Activated naive CD8-positive, alpha-beta T cell treated with anti-CD3 and anti-CD28 coated beads for 36 hours (primary cell): ENCODE measurements at places on chromosomes 13 and 19.

DNA sequence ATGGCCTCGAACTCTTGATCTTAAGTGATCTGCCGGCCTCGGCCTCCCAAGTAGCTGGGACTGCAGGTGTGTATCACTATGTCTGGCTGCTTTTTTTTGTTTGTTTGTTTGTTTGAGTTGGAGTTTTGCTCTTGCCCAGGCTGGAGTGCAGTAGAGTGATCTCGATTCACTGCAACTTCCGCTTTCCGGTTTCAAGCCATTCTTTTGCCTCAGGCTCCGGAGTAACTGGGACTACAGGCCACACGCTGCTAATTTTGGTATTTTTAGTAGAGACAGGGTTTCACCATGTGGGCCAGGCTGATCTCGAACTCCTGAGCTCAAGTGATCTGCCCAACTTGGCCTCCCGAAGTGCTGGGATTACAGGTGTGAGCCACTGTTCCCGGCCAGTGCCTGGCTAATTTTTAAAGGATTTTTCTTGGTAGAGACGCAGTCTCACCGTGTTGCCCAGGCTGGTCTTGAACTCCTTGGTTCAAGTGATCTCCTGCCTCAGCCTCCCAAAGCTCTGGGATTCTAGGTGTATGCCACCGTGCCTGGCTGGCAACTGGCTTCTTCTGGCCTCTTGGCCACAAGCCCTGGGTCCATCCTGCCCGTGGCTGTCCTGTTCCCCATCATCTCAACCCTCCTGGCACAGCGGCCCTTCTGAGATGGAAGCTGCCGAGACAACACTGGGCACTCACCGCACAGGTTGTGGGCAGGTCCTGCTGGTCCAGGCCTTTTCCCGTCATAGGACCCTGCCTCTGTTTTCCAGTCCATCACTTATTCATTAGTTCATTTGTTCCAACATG lies 11.5 kb downstream of the TECR start:
- DNase-seq: no peak

GRCh38 chr13:23432626-23433025 lies 876 bp downstream of the SACS start:
- DNase-seq: no peak

DNA sequence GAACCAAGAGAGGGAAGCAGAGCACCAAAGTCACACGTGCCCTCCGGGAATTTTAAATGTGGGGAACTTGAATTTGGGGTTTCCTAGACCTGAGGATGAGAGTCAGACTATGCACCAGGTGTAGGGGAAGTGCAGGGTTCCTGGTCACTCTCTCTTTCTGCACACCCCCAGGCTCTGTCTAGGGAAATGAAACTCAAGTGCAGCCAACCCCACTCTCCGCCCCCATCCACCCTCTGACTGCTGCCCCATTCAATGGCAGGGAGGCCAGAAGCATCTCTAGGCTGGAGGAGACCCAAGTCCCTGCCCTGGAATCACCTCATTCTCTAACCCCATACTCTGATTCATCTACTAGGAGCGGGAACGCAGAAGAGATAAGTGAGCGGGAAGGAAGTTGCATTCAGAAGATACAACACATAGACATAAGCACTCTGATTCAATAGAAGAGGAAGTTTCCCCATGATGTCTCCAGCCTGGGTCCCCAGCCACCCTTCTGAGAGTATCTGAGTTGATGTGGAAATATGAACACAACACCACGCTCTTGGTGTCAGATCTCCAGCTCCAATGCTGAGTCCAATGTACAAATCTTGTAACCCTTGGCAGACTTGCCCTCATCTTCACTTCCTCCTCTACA lies 4.7 kb upstream of the SIGLEC14 start:
- DNase-seq: no peak

DNA sequence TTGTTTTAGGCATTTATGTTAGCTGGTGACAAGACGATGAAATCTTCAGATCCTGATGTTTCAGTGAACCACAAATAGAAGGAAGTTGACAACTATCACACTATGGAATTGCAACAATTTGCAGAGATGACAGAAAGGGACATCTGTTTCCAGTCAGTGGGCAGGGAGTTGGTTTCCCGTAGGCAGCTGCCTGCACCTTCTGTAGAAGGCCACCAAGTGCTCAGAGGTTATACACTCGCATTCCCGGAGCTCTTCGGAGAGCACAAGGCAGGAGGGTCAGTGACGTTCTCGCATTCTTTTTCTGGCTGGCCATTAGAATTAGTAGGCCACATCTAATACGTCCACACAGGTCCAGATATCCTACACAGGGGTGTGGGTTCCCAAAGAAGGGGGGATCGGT lies 129.4 kb downstream of the SHISA2 start:
- DNase-seq: no peak

GRCh38 chr13:33345842-33346241 lies 60.3 kb upstream of the STARD13 start:
- no peak for DNase-seq

GRCh38 chr13:99766641-99767045 lies 204.9 kb downstream of the ZIC5 start:
- DNase-seq: no peak

GRCh38 chr19:1854542-1855039 lies 6.3 kb upstream of the REXO1 start:
- DNase-seq: no peak

DNA sequence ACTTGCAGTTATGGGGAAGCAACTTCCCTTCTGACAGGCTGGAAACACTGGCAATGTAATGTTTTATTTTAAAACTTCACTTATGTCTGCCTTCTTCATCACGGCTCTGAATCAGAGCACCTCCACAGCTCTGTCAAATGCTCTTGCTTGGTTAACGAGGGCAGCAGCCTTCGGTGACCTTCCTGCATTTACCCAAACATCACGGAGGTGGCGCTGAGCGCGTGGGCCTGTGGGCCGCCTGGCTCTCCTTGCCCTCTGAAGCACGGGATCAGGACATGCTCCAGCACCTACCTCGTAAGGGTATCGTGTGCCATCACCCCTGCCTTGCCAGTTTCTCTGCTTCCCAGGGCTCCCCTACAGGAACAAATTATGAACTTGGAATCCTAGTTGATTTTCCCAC lies 310.0 kb downstream of the TEX29 start:
- no peak for DNase-seq

DNA sequence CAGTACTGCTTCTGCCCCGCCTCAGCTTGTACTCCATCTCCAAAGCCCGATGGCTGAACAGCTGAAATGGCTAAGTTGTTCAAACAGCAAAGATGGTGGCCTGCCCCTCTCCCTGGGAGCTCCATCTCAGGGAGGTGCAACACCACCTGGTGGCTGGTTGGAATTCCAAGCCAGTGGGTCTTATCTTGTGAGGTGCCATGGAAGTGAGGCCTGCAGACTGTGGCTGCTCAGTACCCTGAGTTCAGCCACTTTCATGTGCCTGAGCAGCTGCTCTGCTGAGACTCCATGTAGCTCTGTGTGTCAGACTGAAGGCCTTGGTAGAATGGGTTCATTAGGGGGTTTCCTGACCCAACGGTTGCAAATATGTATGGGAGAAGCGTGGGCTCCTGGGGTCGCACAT lies 67.3 kb upstream of the SPRY2 start:
- no peak for DNase-seq

- peak; percentile 61 for DNase-seq
Observed at GRCh38 chr19:38838208-38838985, 6.8 kb upstream of the ECH1 start.

GRCh38 chr13:73835138-73835721 lies 299.0 kb downstream of the KLF12 start:
- DNase-seq: no peak

DNA sequence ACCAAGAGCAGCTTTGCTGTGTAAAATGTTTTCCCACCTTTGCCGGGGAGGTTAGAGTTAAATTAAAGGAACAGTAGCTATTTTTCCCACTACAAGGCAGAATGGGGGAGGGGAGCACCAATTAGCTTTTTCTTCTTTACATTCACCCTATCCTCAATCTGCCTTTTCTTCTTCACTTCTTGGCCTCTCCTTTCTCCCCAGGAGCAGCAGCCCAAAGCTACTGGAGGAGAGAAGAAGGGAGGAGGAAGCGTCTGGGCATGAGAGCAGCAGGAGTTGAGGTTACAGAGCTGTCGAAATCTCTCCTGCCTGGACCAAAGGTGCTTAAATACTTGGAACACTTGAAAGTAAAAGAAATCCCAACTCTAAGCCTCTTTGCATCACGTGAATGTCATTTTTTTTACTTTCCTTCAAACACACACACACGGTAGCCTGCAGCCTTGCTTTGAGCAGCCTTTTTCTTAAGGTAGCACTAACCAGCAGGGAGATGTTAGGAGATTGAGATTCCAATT lies 39.0 kb upstream of the WASF3 start:
- no peak for DNase-seq

DNA sequence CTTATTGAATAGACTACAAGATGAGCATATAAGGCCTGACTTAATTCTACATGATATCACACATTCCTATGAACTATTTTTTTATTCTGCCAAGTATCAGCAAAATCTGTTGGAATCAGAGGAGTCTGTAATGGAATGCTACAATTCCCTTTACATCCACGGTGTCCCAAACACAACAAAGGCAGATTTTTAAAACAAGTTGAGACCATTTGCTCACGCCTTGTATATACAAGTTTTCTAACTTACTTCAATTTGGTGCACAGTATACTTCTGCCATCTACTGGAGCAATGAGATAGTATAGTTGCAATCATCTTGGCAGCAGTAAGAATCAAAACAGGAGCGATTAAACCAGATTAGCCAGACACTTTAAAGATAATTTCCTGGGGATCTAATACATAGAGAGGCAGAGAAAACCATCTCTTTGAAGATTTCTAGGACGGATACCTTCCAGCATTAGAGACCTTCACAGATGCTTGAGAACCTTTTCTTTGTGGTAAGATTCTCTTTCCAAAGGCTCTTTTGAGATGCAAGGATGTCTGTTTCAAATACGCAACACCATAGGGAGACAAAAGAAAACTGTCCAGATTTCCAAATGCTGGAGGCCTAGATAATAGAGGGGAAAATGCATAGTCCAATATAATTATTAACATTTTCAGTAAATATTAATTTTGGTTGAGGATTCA lies 302.0 kb upstream of the MIR17HG start:
- no peak for DNase-seq

DNA sequence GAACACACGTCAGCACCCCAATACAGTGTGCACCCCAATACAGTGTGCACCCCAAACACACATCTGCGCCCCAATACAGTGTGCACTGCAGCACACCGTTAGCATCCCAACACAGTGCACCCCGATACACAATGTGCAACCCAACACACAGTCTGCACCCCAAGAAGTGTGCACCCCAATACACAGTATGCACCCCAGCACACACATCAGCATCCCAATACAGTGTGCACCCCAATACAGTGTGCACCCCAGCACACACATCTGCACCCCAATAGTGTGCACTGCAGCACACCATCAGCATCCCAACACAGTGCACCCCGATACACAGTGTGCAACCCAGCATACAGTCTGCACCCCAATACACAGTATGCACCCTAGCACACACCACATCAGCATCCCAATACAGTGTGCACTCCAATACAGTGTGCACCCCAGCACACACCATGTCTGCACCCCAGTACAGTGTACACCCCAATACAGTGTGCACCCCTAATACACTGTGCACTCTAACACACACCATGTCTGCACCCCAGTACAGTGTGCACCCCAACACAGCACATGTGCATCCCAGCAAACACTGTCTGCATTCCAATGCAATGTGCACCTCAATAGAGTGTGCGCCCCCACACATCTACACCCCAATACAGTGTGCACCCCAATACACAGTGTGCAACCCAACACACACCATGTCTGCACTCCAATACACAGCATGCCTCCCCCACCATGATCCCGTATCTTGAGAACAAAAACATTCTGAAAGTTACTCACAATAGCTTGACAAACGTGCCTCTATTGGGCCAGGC lies 855 bp upstream of the CARS2 start:
- no peak for DNase-seq

- no peak for DNase-seq
Observed at GRCh38 chr19:29967623-29968022, 25.6 kb downstream of the URI1 start.

DNA sequence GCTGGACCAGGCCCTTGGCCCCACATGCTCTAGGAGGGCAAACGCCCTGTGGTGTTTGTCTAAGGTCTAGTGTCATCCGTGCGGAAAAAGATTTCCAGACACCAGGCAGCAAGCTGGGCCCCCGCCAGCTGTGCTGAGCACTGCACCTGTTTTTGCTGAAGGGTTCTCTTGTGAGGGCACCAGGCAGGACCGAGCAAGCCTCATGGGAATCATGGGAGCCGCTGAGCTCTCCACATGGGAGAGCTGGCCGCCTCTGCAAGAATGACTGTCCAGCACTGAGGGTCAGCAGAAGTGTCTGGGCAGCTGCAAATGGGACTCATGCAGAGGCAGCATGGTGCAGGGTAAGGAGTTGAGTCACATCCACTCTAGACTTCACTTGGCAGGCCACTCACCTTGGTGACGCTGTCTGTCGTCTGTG lies 12.0 kb downstream of the B3GNT8 start:
- no peak for DNase-seq

DNA sequence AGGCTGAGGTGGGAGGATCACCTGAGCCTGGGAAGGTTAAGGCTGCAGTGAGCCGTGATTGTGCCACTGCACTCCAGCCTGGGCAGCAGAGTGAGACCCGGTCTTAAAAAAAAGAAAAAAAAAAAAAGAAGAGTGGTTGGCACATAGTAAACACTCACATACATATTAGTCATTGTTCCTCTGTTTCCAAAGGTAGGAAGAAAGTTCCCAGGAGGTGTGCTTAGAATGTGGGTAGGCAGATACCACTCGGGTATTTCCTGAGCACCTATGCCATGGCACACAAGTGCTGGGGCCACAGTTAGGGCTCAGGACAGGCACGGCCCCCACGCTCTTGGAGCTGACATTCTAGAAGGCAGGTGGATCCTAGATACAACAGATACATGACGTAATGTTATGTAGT lies 41.4 kb downstream of the SIPA1L3 start:
- no peak for DNase-seq

DNA sequence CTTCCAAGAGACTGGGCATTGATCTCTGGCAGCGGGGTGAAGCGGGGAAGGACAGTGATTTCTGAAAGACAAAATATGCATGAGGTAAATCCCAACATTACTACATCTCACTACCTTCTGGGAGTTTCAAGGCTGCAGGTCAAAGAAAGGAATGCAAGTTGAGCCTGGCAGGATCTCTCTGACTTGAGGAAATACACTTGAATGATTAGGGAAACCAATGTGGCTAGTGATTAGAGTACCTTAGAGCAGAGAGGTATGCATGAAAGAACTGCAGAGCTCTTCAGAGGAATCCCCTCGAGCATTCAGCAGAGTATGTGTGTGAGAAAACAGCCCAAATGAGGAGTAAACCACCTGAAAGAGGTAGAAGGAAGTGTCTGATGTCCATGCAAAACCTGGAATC lies 2874.1 kb upstream of the PCDH20 start:
- DNase-seq: no peak
